IMR-90 (cell line): ENCODE measurements at places on chromosomes 7 and 10. TPM values are rescaled to one million over a fixed set of nuclear protein-coding genes. Genes with fewer than 3 reads are reported as not detected.

Gene CHN2
- not detected in 2 replicates for total RNA-seq

Gene KIAA1549
- total RNA-seq, result 1.1 and 1.3 TPM in 2 replicates

Gene EEPD1
- 7.3 and 8.1 TPM in 2 replicates for total RNA-seq

Gene ARMC3
- not detected in 2 replicates for total RNA-seq

Gene TFPI2
- total RNA-seq, result 48.9 and 53.6 TPM in 2 replicates

Gene RPEL1
- total RNA-seq, result under 0.01 and 0.28 TPM in 2 replicates

Gene CLCN1
- not detected in 2 replicates for total RNA-seq

Gene CPA2
- not detected in 2 replicates for total RNA-seq

Gene CRTAC1
- total RNA-seq, result not detected in 2 replicates

Gene WDR86
- total RNA-seq, result not detected in 2 replicates

Gene SYT15
- total RNA-seq, result 0.54 and 1.1 TPM in 2 replicates

Gene GLI3
- 1.3 and 1.7 TPM in 2 replicates for total RNA-seq

Gene MOGAT3
- not detected in 2 replicates for total RNA-seq

Gene TMEM270
- not detected in 2 replicates for total RNA-seq

Gene NRG3
- not detected in 2 replicates for total RNA-seq
